RPMI7951 (cell line): ENCODE measurements at places on chromosomes 3 and 15. TPM values are rescaled to one million over a fixed set of nuclear protein-coding genes. Genes with fewer than 3 reads are reported as not detected.

DNA sequence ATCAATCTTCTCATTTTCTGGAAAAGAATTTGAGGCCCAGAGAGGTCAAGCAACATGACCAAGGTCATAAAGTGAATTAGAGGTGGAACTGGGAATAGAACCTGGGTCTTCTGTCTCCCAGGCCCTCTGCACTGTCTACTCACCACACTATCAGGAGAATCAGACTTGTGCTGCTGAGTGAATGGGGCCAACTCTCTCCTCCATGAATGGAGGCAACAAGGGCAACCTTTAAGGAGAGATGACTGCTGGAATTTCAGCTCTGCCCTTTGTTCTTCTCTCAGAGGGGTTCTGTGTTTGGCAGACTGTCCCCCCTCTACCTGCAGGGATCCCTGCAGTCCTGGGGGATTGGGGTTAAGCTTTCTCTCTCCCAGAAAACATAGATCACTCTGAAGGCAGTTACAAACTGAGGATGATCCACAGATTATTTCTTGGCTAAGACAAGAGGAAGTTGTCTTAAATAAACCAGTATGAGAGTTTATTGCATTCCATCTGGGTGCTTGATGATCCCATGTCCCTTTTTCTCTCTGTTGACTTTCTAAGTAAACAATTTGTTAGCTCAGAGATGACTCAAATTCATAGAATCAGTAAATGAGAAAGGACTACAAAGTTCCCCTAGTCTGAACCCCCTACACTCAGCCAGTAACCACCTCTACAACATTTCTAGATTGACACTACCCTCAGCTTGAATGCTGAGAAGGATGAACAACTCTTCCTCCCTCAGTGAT, 99.0 kb upstream of the LIPC start:
- peak; percentile 50 for DNase-seq

The NANOGP8 gene
- total RNA-seq: not detected in 2 replicates

GRCh38 chr15:82545002-82545401, 4.7 kb upstream of the RPS17 start:
- no peak for DNase-seq

DNA sequence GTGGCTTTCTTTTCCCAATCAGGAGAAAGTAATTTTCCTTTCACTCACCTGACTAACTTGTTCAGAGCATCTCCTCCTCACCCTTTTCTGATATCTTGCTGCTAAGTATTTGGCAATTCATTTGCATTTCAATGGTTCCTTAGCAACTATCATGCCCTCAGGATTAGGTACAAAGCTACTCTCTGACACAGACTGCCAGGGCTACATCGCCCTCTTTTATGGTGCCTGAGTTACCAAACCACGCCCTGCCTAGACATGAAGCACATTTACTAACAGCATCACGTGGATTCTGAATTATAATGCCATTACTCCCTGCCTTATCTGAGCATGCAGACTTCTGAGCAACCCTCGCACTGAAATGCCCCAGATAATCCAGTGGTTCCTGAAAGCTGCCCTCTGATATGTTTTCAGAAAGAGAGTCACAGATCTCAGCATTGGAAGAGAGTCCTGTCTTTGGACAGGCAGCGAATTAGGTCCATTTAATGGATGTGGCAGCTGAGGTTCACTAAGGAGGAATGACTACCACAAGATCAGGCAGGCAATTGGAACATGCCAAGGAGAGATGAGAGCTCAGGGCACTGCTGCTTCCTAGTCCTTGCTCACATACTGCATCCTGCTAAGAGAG, 14.5 kb downstream of the EPHB1 start:
- DNase-seq: no peak

DNA sequence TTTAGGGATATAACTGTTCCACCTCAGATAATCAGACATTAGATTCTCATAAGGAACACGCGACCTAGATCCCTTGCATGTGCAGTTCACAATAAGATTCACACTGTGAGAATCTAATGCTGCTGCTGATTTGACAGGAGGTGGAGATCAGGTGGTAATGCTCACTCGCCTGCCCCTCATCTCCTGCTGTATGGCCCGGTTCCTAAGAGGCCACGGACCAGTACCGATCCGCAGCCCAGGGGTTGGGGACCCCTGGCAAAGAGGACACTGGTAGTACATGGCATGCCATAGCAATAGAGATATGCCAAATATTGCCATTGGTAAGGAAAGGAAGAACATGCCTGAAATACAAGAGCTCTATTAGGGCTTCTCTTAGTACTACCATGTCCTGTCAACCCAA, 59.7 kb downstream of the LSM3 start:
- DNase-seq: no peak

The SCG5 gene
- 91.9 and 99.1 TPM in 2 replicates for total RNA-seq

- no peak for DNase-seq
Measured at GRCh38 chr3:42173307-42173706, 82.2 kb downstream of the TRAK1 start.

- no peak for DNase-seq
Measured at GRCh38 chr3:135811651-135812050, 153.9 kb upstream of the PPP2R3A start.

- no peak for DNase-seq
Measured at GRCh38 chr15:45586601-45587094, 531 bp upstream of the BLOC1S6 start.

GRCh38 chr3:32821686-32822296, 4.0 kb downstream of the TRIM71 start:
- no peak for DNase-seq

- no peak for DNase-seq
Measured at GRCh38 chr3:177758126-177758525, 560.8 kb upstream of the TBL1XR1 start.

The ATP13A5 gene
- not detected in 2 replicates for total RNA-seq

- DNase-seq: no peak
Measured at GRCh38 chr15:98719137-98719740, 70.9 kb downstream of the IGF1R start.

DNA sequence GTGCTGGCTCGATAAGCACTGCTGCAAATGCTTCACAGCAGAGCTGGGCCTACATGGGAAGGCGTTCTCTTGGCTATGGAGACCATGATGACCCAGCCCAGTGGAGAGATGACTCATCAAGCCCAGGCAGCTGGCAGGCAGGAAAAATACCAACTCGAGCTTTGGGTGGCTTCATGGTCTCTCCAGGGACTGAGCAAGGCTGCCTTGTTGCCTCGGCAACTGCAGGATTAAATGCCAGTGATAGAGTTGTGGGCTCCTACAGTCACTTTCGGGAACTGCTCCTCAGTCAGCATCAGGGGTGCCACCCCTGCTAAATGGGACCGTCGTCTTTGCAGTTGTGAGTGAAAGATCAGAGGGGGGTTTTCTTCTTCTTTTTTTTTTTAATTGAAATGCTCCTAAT, 54.6 kb upstream of the MYZAP start:
- DNase-seq: peak; percentile 96

GRCh38 chr15:74275957-74276356, 39.8 kb downstream of the CCDC33 start:
- peak; percentile 44 for DNase-seq

- DNase-seq: no peak
Measured at GRCh38 chr3:95627293-95627692, 1187.1 kb upstream of the EPHA6 start.

- DNase-seq: peak; percentile 98
Measured at GRCh38 chr3:142976621-142977398, 13.3 kb upstream of the PAQR9 start.

- no peak for DNase-seq
Measured at GRCh38 chr3:108124337-108125152, 33.7 kb upstream of the CD47 start.

DNA sequence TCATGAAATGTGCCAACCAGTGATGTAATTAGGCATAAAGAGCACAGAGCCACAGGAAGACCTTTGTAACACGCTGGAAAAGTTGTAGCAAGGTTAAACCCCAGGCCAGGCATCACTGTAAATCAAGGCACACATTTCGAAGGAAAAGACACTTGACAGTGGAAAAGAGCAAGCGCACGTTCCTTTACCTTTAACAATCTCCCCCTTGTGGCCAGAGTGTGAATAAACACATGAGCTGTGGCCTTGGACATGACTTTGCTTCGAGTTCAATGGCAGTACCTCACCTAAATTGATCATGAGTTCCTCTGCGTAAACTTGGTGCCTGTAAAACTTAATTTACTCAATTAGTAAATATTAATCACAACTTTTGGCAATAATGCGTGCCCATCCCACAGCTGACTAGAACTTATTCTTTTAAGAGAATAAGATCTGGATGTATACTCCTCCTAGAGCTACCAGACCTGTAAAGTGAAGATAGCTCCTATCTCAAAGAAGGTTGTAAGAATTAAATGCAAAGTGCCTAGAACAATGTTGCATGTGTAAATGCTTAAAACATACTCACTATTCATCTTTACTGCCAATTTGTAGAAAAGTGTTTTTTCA, 757.0 kb upstream of the NECTIN3 start:
- peak; percentile 70 for DNase-seq

DNA sequence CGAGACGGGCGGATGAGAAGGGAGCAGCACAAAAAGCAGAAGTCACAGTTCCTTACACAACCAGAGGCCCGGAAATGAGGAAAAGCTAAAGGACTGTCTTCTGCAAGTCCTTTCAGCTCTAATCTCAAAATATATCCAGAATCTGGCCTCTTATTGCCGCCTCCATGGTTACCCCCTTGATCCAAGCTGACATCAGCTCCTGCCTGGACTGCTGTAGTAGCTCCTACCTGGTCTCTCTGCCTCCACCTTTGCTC, 324.0 kb upstream of the ROPN1 start:
- DNase-seq: no peak

The STARD5 gene
- 3.2 and 5.3 TPM in 2 replicates for total RNA-seq

DNA sequence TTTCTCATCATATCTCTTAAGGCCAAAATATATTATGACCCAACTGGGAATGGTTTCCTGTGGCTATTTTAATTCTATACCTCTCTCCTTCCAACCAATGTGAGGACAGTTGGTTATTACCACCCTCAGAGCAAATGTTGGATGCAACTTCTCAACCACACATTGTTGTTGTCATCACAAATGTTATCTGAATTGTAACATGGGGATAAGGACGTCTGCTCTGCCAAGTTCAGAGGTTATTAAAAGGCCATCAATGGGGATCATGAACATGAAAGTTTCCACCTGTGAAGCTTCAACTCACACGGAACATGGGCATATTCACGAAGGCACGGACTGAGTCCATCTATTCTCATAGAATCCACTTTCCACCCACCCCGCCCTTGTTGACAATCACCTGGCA, 46.8 kb downstream of the MB21D2 start:
- DNase-seq: no peak

The ILDR1 gene
- total RNA-seq: not detected in 2 replicates

- DNase-seq: peak; percentile 73
Measured at GRCh38 chr15:67117370-67117769, 52.0 kb downstream of the SMAD3 start.

The SRGAP3 gene
- 2.3 and 3.6 TPM in 2 replicates for total RNA-seq

The HYAL2 gene
- total RNA-seq: 42.2 and 52.3 TPM in 2 replicates

- DNase-seq: peak; percentile 90
Measured at GRCh38 chr3:8529181-8529637, 27.6 kb downstream of the LMCD1 start.

The TUSC7 gene
- not detected in 2 replicates for total RNA-seq

GRCh38 chr3:32045091-32045915, 61.1 kb upstream of the GPD1L start:
- DNase-seq: peak; percentile 73

DNA sequence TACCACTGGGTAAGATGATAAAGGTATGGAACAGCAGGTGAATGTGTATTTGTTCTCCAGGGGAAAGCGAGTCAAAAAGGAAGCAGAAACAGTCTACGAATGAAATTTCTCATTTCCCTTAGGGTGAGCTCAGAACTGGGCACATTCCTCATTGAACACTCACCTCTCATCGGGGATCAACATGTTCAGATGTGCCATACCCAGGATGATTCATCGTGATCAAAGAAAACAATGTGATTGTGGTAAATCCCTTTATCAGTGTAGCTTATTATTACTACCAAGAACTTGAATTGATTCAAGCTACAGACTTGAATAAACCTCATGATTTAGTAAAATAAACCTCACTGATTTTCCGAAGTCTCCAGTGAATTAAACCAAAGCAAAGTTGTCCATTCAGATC, 72.1 kb downstream of the GJD2 start:
- DNase-seq: peak; percentile 55

DNA sequence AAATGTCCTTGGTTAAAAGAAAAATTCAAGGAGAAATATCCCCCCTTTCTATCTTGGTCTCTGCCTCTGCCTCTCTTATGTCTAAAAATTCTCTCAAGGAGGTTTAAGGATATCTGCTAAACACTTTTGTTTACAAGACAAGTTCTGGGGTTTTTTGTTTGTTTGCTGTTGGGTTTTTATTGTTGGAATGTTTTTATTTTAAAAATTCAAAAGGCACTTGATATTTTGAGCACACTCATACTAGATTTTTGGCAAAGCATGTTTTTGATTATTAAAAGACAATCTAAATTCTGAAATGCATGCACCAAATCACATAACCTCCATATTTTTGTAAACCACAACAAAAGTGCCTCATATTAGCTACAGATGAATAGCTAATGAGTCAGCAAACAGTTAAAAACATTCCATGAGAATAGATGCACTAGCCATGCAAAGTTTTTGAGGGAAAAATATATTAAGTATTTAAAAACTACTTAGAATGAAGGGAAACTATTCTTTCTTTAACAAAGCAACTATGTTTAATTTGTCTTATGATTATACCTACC, 84.6 kb downstream of the ZBTB20 start:
- peak; percentile 78 for DNase-seq

GRCh38 chr3:196624067-196624790, 15.3 kb upstream of the NRROS start:
- DNase-seq: no peak

- no peak for DNase-seq
Measured at GRCh38 chr15:66496951-66497501, 536 bp downstream of the SNAPC5 start.

DNA sequence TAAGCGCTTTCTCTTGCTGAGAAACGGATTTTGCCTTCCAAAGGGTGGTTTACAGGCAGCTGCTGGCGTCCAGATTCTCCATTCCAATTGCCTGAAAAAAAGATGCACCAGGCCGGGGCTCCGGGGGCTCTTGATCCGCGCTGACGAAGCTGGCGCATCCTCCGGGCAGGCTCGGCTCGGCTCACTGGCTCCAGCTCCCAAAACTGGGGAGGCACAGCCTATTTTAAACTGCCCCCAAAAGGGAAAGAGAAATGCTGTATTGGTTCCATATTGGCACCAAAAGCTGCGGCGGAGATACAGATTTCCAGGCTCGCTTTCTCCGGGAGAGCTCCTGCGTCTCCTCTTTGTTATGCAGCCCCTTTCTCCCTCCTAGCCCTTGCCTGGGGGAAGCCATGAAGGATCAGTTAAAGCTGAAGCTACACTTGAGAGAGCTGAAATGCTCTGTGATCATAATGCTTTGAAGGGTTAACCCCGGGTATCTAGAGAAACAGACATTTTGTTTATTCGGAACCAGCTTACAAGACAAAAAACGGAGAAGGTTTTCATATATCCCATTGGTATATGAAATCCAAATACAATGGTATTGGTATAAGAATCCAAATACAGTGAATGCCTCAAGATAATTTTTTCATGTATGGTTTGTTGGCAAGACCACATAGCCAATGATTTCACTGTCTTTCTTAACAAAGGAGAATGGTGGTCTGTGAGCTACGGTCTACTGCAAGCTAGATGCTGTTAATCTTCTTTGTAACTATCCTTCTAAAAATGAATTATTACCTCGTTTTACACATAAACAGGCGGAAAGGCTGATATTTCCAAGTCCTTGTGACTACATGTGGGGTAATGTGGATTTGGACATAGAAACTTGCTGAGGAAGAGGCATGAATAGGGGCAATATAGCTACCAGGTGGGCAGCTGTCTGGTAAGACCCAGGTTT, 693 bp downstream of the CD200 start:
- peak; percentile 8 for DNase-seq

The CPNE4 gene
- 0.48 TPM in 1 of 2 replicates, not detected in the other for total RNA-seq

- no peak for DNase-seq
Measured at GRCh38 chr3:171264758-171265157, 195.4 kb downstream of the TNIK start.

GRCh38 chr15:96213045-96213444, 117.5 kb upstream of the NR2F2 start:
- no peak for DNase-seq

The C3orf85 gene
- total RNA-seq: not detected in 2 replicates
